ENCODE measurements at places on chromosomes 11 and 22.
A peak's percentile ranks its signal among the peaks of the same experiment; 100 is the strongest.

DNA sequence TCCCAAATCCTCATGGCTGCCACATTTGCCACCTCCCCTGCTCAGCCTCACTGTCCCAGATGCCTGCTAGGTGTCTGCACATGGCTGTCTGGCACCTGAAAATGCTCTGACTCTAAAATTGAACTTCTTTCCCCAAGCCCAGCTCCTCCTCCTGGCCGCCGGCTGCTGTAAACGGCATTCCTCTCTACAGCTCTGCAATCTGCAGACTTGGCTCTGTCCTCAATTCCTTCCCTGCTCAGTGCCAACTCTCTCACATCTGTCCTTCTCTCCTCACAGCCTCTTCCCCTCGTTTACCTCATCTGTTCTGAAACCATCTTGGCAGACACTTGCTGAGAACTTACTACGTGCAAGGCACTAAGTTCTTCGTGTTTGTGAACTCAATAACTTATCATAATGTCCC, 169.4 kb upstream of the SYT13 start:
- no peak for DNase-seq

- no peak for DNase-seq
Measured at GRCh38 chr11:130832566-130833425, 83.5 kb downstream of the SNX19 start.

DNA sequence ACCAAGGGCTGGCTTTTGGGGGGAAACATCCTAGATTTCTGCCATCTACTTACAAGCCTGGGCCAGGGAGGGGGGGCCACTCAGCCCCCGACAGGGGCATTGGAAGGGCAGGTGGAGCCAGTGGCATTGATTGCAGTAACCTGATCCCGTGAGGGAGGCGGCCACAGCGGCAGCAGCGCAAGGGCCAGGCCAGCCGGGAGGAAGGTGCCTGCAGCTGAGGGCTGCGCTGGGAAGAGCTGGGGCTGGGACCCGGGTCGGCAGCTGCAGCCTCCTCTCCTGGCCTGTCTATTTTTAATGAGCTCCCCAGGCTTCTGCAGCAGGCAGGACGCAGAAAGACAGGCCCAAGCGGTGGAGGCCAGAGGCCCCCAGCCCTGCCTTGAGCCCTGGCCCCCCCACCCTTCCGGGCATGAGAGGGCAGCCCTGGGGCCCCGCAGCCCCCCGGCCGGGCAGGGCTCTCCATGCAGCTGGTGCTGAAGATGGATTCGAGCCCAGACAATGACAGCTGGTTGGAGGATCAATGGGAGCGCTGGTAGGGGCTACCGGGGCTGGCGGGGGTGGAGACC, 10.6 kb downstream of the FREY1 start:
- DNase-seq, result no peak

- no peak for DNase-seq
Measured at GRCh38 chr22:38452373-38453065, 2.5 kb downstream of the KCNJ4 start.

- no peak for DNase-seq
Measured at GRCh38 chr11:111526501-111526900, 11.9 kb downstream of the HOATZ start.

GRCh38 chr11:95147364-95147905, 57.8 kb downstream of the ENDOD1 start:
- DNase-seq, result peak; percentile 31

DNA sequence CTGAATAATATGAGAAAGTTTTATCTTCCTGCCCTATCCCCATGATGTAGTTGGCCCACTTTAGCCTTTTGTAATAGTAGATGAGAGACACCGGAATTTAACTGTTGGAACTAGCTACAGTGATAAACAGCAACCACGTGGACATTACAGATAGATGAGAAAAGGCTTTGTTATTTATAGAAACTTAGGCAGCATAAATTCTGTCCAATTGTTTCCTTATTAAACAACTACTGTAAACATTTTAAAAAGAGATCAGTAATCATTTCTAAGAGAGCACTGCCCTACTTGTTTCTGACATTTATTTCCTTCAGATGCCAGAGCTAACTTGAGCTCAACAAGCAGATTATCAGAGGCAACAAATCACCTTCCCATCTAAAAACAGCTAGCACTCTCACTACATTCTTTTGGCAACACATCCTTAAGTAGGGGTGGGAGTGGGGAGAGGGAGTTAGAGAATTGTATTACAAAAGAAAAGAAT, 63.1 kb downstream of the SOX6 start:
- DNase-seq, result no peak

DNA sequence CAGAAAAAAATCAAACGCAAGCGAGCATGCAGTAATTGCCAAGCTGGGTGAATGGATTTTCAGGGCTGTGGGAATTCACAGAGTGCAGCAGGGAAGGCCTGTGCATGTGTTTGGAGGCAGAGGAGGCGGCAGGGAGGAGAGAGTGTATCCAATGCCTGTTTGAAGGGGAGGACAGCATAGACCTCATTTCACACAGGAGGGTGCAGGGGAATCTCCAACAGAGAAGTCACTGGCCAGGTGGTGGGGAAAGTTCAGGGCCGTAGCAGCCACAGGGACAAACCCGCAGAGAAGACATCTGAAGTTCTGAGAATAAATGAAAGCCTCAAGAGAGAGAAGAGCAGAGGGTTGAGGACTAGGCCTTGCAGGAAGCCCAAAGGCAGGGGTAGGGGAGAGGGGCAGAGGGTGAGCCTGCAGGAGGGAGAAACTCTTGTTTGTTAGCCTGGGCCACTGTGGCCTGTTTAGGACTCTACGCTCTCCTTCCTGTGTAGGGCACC, 19.2 kb upstream of the KDM2A start:
- no peak for DNase-seq

DNA sequence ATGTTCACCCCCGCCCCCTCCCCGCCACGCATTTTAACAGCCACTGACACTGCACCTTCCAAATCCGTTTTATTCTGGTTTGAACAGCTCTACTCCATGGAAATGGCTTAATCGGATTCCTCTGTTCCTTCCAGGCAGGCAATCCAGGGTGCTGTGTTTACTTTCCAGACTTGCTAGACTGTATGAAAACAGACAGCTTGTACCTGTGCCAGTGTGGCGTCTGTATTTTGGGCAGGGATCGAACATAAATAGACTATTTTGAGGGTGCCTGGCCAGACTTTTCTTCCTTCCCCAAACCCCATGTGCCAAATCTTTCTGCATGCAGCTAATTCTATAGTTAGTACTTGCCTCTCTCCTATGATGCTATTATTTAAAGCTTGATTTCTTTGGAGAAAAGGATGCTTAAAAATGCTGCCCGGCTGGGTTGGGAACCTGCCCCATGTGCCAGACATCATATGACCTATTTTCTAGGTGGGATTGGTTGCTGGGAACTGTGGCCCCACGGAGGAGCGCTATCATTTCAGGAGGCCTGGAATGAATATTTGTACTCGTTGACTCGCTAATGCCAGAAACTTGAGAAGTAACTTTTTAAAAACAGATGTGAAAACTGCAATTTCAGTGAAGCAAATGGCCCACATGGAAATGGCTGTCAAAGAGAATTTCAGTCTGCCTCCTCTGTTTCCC, 814.8 kb downstream of the BRD1 start:
- DNase-seq, result no peak

- no peak for DNase-seq
Measured at GRCh38 chr11:35639591-35640179, 21.4 kb downstream of the FJX1 start.

Data from inflammatory macrophage (primary cell).